ENCODE measurements at places on chromosomes 16 and 17.
A peak's percentile ranks its signal among the peaks of the same experiment; 100 is the strongest.

- DNase-seq, result no peak
Measured at GRCh38 chr16:69309316-69309715, 1.8 kb upstream of the VPS4A start.

DNA sequence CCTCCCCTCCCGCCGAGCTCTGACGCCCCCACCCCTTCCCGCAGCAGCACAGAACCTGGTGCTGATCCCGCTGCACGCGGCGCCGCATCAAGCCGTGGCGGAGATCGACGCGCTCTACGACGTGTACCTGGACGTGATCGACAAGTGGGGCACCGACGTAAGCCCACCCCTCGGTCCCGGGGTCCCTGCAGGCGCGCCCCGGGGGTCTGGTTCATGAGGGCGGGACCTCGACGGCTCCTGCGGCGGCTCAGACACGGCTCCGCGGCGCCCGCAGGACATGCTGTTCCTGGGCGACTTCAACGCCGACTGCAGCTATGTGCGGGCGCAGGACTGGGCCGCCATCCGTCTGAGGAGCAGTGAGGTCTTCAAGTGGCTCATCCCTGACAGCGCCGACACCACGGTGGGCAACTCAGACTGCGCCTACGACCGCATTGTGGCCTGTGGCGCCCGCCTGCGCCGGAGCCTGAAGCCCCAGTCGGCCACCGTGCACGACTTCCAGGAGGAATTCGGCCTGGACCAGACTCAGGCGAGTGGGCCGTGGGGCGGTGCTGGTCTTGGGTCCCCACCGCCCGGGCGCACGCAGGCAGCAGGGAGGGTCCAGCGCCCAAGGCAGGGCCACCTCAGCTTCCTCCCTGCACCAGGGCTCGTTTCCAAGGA is 1.4 kb downstream of the DNASE1L2 start:
- DNase-seq, result no peak

DNA sequence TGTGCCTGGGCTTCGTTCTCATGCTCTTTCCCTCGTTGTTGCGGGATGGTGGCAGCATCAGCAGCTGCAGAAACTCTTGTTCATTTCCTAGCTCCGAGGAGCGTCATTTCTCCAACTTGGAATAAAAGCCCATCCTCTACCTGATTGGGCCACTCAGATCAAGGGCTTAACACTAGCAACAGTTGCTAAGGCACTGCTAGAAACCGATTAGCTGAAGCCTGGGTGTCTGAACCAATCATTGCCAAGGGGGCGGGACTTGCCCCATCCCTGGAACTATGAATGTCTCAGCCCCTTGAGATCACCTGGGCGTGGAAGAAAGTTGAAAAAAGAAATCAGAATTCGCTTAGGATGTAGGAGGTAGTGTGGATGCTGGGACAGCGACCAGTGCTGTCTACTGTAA is 145.3 kb downstream of the FOXL1 start:
- DNase-seq, result no peak

- no peak for DNase-seq
Measured at GRCh38 chr16:49987381-49987780, 37.6 kb upstream of the CNEP1R1 start.

GRCh38 chr16:25018972-25019617 is 3.9 kb upstream of the ARHGAP17 start:
- no peak for DNase-seq

DNA sequence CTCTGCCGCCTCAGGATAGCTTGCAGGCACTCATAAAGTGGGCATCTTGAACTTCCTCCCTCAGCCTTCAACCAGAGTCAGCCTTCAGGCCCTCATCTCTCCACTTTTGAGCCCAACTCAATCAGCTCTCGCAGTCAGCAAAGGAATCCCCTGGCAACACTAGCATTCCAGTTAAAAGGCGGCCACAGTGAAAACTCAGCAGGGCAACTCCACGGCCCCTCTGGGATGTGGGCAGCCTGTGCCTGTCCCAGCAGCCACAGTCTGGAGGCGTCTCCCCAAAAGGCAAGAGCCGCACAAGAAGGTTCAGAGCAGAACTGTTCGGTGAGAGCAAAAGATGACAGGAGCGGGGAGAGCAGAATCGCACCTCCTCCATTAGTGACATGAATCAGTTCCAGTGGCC is 9.0 kb downstream of the TMEM11 start:
- DNase-seq, result no peak

DNA sequence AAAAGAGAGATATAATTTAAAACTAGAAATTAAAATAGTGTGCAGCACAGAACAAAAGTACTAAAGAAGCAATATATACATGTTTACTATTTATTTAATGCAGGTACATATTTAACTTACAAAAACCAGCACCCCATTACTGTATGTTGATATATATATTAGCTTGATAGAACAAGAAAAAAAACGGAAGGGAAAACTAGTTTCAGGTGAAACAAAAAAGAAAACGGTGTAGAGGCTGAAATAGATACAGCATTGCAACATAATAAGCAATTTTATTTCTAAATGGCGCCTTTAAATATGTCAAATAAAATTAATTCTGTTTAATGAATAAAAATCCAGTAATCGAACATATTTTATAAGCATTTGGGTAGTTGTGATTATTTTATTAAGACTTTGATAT is 3.9 kb downstream of the HNF1B start:
- DNase-seq, result no peak

GRCh38 chr17:13415871-13416416 is 185.8 kb downstream of the HS3ST3A1 start:
- no peak for DNase-seq

DNA sequence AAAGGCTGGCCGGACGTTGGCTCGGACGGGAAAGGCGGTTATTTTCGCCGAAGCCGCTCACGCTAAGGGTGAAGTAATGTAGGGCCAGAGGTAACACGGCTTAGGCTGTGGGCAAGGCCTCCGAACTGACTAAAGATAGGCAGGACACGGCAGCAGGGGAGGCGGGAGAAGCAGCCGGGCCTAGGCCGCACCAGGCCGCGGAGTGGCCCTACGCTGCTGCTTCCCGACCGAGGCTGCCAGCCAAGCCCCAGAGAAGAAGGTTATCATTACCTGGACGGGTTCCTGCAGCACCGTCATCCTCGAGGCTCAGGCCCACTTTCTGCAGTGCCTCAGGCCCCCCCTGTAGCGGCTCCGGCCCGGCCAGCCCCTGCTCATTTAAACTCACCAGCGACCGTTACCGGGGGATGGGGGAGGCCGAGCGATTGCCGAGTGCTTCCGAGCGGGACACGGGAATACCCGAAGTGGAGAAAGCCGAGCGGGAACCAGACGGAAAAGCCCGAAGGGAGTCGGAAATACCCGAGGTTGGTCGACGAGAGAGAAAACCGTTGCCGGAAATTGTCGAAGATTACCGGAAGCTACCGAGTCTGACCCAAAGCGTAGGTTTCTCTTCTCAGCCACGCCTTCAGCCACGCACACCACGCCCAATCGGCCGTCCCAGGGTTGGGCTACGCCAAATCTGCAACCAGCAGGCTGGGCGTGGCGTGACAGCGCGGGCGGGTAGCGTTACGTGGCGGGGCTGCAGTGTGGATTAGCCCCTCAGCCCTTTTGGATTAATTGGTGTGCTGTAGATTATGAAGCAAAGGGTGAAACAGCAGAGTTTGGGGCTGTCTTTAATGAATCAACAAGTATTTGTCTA is at the start of gene CDC27:
CDC27 (minus strand) TSS at position 420 of the 856 bp plus-strand sequence; CDS start at position 297, 123 bp downstream.
- peak; percentile 99 for DNase-seq

GRCh38 chr17:560432-560873 is 154.2 kb downstream of the VPS53 start:
- no peak for DNase-seq
